ENCODE measurements at places on chromosomes 16 and 17. TPM values are rescaled to one million over a fixed set of nuclear protein-coding genes. Genes with fewer than 3 reads are reported as not detected.

- peak; percentile 3 for DNase-seq
These were observed 5.7 kb downstream of the OR4D2 start for GRCh38 chr17:58172369-58173071.

DNA sequence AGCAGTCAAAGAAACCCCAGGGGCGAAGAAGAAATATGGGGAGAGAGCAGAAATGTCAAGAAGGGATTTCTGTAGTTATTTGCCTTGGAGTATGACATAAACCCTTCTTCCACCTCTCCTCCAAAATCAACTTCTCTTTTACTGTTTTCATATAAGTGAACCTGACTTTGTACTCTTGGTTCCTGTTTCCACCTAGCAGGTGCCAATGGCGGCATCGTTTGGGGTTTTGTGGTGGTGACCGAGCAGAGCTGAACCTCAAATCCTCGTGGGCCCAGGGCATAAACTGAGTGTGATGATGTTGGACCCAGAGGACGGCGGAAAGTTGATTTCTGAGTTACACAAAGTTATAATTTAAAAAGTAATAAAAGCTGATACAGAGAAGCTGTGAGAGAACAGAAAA, 39.6 kb upstream of the PSMD7 start:
- DNase-seq, result no peak

DNA sequence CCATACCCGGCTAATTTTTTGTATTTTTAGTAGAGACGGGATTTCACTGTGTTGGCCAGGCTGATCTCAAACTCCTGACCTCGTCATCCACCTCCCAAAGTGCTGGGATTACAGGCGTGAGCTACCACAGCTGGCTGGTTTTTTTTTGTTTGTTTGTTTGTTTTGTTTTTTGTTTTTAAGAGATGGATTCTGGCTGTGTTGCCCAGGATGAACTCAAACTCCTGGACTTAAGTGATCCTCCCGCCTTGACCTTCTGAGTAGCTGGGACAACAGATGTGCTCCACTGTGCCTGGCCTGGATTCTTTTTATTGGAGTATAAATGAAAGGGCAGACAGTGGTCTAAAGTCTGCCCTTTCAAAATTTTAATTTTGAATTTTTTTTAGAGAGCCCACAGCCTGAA, 44.7 kb downstream of the FOXK2 start:
- DNase-seq, result no peak

GRCh38 chr16:19330841-19331397, 45.4 kb downstream of the CLEC19A start:
- no peak for DNase-seq

Gene SPATA32
- polyA plus RNA-seq, result 0.36 TPM

DNA sequence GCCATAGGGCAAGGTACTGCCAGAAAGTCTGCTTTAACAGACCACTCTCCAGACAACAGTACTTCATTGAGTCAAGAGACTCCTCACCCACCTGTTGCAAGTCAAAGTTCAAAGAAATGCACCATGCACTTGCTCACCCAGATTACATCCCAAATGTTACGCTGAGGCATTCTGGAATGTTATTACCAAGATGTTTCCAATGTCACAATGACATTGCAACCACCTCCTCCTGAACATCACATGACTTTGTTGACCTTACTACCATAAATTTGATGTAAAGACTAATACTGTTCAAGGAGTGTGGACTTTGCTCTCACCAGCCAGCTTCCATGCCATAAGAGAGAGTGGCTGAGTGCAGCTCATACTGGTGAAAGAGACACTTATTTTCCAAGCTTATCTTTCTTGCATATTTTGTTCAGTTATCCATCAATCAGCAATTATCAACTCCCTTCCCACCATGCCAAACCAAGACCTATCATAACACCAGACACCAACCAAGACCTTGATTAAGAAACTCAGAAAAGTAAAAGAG, 58.5 kb upstream of the BCAR1 start:
- DNase-seq, result no peak

Gene SHBG
- not detected for polyA plus RNA-seq

- no peak for DNase-seq
These were observed at the start of gene RHBDF1 for GRCh38 chr16:72561-73548. TSS of gene RHBDF1 (minus strand) at chr16:72631. CDS start at chr16:65015, 7,616 bp downstream.

- DNase-seq, result no peak
These were observed 71.2 kb upstream of the CHMP6 start for GRCh38 chr17:80920441-80920840.

Gene MYO15A
- not detected for polyA plus RNA-seq

GRCh38 chr17:80455336-80455710, 21.1 kb downstream of the NPTX1 start:
- no peak for DNase-seq

DNA sequence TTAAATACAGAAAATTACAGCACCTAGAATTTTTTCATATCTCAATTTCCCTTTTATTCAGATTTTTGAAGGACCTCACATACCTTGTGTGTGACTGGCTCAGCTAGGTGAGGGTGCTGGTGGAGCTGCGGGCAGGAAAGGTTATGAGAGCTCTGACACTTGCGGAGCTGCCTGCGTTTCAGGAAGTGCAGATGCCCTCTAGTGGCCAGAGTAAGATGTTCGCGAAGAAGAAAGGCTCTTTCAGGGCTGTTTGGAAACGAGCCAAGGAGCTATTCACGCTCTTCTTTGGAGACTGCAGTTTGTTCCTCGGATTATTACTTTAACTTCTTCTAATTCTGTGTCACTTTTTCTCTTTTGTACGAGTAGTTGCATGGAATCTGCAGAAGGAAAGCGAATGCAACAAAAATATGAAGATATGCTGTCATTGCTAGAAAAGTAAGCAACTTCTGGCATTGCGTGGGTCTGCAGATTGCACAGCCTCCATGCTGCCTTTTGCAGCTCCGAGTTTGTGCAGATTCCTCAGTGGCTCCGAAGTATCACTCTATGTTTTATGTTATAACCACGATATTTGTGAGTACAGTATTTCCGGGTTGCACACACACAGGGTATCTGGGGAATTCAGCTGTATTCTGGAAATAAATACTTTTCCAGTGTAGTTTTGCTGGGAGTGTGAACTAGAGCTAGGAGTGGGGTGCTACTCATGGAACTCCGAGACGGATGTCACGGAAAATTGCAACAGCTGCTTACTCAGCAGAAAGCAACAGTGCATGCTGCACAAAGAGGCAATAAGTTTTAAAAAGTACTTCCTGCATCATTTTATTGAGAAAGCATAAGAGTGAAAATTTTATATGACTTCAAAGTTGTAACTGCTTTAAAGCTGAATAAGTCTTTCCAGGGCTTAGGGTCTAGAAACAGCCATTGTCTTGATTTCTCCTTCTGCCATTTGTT, 46.3 kb downstream of the DNAH9 start:
- no peak for DNase-seq

GRCh38 chr16:14436401-14436955, 193.6 kb downstream of the PARN start:
- no peak for DNase-seq

DNA sequence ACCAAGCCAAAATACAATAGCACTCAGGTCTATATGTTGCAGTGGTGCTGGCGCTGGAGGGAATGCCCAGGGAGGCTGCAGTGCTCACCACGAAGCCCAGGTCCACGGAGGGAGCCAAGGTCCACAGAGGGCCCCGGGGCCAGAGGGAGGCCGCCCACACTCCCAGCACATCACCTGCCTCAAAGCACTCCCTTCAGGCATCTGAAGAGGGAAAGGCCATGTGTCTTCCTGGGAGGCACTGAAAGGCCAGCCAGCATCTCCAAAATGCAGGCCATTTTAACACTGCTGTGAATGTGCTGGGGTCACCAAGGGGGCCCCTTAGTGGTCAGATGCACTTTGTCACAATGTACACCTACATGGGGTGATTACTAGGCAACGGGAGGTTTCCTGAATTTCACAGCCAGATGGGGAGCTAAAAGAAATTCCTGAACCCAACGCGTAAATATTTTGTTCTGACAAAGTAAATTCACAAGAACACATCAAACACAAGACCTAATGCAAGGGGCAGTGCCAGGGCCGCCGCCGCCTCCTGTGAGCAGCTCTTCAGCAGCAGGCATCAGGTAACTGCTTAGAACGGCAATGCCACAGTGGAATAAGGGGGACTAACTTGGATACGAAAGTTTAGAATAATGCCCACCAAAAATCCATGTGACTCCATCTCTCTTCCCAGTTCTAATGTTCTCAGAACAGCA, 42.8 kb downstream of the USP22 start:
- DNase-seq, result no peak

Measured in GM12878 (cell line).